IMR-90 (cell line): ENCODE measurements at places on chromosomes 7 and 10.

DNA sequence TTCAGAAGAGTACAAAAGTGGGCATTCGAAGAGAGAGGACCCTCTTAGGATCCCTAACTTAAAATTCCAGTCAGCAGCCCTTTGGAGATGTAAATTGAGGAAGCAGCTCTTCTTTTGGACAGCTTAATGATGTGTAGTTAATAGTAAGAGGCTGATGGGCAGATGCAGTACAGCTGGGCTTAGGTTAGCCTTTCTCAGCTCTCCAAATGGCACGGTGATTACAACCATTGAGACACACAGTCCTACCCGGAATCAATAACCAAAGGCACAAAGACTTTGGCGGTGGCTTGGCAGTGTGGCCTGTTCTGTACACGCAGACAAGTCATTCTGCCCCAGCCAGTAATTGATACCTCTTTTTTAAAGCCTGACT, 26.8 kb downstream of the GAD2 start:
- no peaks in the 10 kb centered on the region for H3K27me3 ChIP-seq
- H3K36me3 ChIP-seq, result no peaks in the 10 kb centered on the region
- H3K27ac ChIP-seq, result no peak overlapping the region
- no peaks in the 10 kb centered on the region for H3K4me1 ChIP-seq
- DNase-seq, result no peak

GRCh38 chr10:110304394-110304779, 333 bp downstream of the SMNDC1 start:
- H3K27ac ChIP-seq, result peak overlapping the region; percentile 75
- H3K27me3 ChIP-seq, result no peaks in the 10 kb centered on the region
- H3K36me3 ChIP-seq, result peaks cover 8% of the 10 kb centered on the region
- H3K4me1 ChIP-seq, result peaks cover 4% of the 10 kb centered on the region; the same call in 1 of the 2 replicates
- H3K4me3 ChIP-seq, result peak overlapping the region; percentile 90

- H3K27me3 ChIP-seq, result no peaks in the 10 kb centered on the region
- H3K4me1 ChIP-seq, result no peaks in the 10 kb centered on the region
- no peak for DNase-seq
- no peak overlapping the region for H3K27ac ChIP-seq
- no peak overlapping the region for H3K4me3 ChIP-seq
Observed at GRCh38 chr7:4188651-4189050, 493.4 kb upstream of the FOXK1 start.

- no peaks in the 10 kb centered on the region for H3K27me3 ChIP-seq
- H3K4me3 ChIP-seq, result no peak overlapping the region
- DNase-seq, result no peak
- no peak overlapping the region for H3K27ac ChIP-seq
- H3K4me1 ChIP-seq, result no peaks in the 10 kb centered on the region; the same call in 1 of the 2 replicates
Observed at GRCh38 chr7:34086064-34086463, 180.7 kb downstream of the BMPER start.

GRCh38 chr10:16527452-16527851, 5.8 kb upstream of the C1QL3 start:
- DNase-seq, result no peak
- H3K27me3 ChIP-seq, result peaks cover 21% of the 10 kb centered on the region
- H3K4me1 ChIP-seq, result no peaks in the 10 kb centered on the region

GRCh38 chr7:148894591-148894990, 10.5 kb upstream of the EZH2 start:
- no peaks in the 10 kb centered on the region for H3K36me3 ChIP-seq
- no peak overlapping the region for H3K4me3 ChIP-seq
- H3K4me1 ChIP-seq, result no peaks in the 10 kb centered on the region; the same call in 1 of the 2 replicates
- peaks cover 4% of the 10 kb centered on the region for H3K27me3 ChIP-seq

DNA sequence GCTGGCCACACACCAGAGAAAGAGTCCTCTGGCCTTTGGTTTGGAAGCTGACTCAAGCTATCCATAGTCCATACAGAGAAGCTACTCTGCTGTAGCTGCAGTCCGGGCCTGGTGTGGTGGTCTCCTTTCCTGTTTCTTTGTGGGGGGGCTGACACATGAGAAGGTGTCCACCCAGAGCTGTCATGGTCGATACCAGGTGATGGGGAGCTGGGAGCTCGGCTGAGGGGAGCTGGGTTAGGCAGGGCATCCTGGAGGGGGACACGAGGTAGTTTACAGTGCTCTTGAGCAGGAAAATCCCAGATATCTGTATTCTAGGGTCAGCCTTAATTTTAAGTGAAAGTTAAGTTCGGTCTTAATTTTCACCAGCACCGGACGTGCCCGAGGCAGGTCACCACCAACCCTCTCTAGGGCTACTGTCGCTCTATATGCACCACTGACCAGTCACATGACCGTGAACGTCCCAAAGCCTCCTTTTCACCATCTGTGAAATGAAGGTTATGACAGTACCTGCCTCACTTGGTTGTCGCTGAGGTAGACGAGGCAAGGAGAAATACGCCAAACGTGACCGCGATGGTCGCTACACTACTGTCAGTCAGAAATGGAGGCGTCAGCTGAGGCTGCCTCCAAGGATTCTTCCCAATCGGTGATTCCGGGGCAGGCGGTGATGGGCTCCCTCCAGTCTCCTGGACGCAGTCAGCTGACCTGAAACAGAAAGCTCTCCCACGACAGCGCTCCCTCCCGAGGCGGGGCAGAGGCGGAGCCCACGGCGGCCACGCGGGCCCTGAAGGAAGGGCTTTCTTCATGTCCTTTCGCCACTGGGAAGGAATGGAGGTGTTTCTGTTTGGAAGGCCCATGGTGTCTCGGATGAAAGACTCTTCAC, 69.4 kb upstream of the SHH start:
- peak overlapping the region; percentile 75 for H3K27ac ChIP-seq
- no peaks in the 10 kb centered on the region for H3K36me3 ChIP-seq
- no peak for DNase-seq
- peaks cover 14% of the 10 kb centered on the region for H3K4me1 ChIP-seq
- H3K4me3 ChIP-seq, result no peak overlapping the region

GRCh38 chr10:12561307-12561706, 212.0 kb downstream of the CAMK1D start:
- no peak for DNase-seq
- no peaks in the 10 kb centered on the region for H3K4me1 ChIP-seq
- H3K36me3 ChIP-seq, result no peaks in the 10 kb centered on the region
- no peak overlapping the region for H3K4me3 ChIP-seq
- no peak overlapping the region for H3K27ac ChIP-seq

DNA sequence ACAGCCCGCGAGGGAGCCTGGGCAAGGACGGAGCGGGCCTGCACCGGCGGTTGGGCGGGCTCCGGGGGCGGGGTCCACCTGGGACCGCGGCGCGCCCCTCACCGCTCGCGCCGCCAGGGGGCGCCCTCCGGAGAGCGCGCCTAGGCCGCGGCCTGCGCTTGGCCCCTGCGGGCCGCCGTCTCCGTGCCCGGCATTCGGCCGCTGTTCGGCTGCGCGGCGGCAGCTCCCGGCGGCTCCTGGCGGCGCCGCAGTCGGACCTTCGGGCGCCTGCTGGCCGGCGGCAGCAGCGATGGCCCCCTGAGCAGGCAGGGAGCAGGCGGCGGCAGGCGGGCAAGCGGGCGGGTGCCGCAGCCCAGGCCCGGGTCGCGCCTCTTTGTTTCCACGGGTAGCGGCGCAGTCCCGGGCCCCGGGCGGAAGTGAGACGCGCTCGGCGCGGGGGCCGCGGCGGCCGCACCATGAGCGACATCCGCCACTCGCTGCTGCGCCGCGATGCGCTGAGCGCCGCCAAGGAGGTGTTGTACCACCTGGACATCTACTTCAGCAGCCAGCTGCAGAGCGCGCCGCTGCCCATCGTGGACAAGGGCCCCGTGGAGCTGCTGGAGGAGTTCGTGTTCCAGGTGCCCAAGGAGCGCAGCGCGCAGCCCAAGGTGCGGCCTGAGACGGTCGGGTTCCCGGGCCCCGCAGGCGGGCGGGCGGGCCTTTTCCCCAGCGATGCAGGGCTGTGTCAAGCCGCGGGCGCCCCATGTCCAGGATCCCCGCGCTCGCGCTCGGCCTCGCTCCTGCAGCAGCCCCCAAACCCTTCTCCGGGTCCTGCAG, at the start of gene INTS15:
INTS15 (plus strand) TSS at position 193 of the 816 bp plus-strand sequence; CDS start at position 456, 263 bp downstream.
- no peaks in the 10 kb centered on the region for H3K27me3 ChIP-seq
- DNase-seq, result peak; percentile 77
- peak within 1 kb of the TSS; percentile 98 for H3K4me3 ChIP-seq
- H3K36me3 ChIP-seq, result peaks cover 29% of the 10 kb centered on the region
- peaks cover 3% of the 10 kb centered on the region; the same call in 1 of the 2 replicates for H3K4me1 ChIP-seq
- H3K27ac ChIP-seq, result peak within 1 kb of the TSS; percentile 86

- no peaks in the 10 kb centered on the region for H3K4me1 ChIP-seq
- H3K4me3 ChIP-seq, result no peak overlapping the region
- H3K27ac ChIP-seq, result no peak overlapping the region
- H3K27me3 ChIP-seq, result no peaks in the 10 kb centered on the region
Observed at GRCh38 chr7:27836536-27836935, 96.6 kb downstream of the TAX1BP1 start.

- no peak overlapping the region for H3K27ac ChIP-seq
- no peak for DNase-seq
- no peak overlapping the region for H3K4me3 ChIP-seq
- H3K36me3 ChIP-seq, result peaks cover 13% of the 10 kb centered on the region
- H3K4me1 ChIP-seq, result no peaks in the 10 kb centered on the region
Observed at GRCh38 chr7:141659501-141659900, 42.5 kb downstream of the DENND11 start.

DNA sequence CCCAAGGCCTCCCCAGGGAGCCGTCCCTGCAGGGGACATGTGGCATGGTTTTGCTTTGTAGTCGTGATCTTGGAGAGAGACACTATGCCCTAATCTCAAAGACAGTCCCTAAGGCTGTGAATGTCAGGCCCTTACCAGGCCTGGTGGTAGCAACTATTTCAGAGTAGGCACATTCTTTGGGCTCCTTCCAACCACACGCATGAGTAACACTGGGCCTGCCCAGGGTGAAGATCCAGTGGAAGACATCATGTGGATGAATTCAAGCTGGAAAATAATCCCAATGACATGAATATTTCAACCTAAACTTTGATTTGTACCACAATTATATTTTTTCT, 39.5 kb upstream of the INSIG1 start:
- DNase-seq, result peak; percentile 79
- no peaks in the 10 kb centered on the region for H3K36me3 ChIP-seq
- H3K27ac ChIP-seq, result no peak overlapping the region
- no peaks in the 10 kb centered on the region for H3K4me1 ChIP-seq

- no peak overlapping the region for H3K4me3 ChIP-seq
- no peak for DNase-seq
- H3K36me3 ChIP-seq, result no peaks in the 10 kb centered on the region
- H3K27ac ChIP-seq, result no peak overlapping the region
- no peaks in the 10 kb centered on the region for H3K4me1 ChIP-seq
- no peaks in the 10 kb centered on the region for H3K27me3 ChIP-seq
Observed at GRCh38 chr10:7314170-7314569, 96.7 kb downstream of the SFMBT2 start.

GRCh38 chr10:77223526-77224460, 413.8 kb downstream of the KCNMA1 start:
- H3K36me3 ChIP-seq, result no peaks in the 10 kb centered on the region
- no peak overlapping the region for H3K27ac ChIP-seq
- DNase-seq, result no peak
- peaks cover 5% of the 10 kb centered on the region; the same call in 1 of the 2 replicates for H3K4me1 ChIP-seq
- H3K27me3 ChIP-seq, result no peaks in the 10 kb centered on the region

- DNase-seq, result no peak
- H3K27me3 ChIP-seq, result peaks cover 2% of the 10 kb centered on the region; the same call in 1 of the 2 replicates
- H3K4me1 ChIP-seq, result no peaks in the 10 kb centered on the region
- no peak overlapping the region for H3K4me3 ChIP-seq
- no peaks in the 10 kb centered on the region for H3K36me3 ChIP-seq
Observed at GRCh38 chr7:142332421-142332820, 74.6 kb upstream of the PRSS58 start.

DNA sequence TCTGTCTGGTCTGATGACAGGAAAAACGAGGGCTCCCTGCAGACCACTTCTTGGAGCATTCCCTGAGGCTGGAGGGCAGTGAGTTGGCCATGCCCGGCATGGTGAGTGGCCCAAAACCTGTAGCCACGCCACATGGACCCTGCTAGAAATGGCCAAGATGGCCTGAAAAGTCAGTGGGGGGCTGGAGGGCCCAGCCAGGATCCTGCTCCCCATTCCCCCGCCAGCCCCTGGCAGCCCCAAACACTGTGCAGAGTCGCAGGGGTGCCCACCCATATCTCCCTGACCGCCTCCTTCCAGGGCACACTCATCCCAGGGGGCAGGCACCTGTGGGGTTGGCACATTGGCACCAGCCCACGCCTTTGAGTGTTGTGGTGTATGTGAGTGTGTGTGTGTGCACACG, 18.7 kb upstream of the PPP2R2D start:
- peaks cover 4% of the 10 kb centered on the region; the same call in 1 of the 2 replicates for H3K27me3 ChIP-seq
- no peak overlapping the region for H3K4me3 ChIP-seq
- DNase-seq, result no peak
- H3K27ac ChIP-seq, result no peak overlapping the region

DNA sequence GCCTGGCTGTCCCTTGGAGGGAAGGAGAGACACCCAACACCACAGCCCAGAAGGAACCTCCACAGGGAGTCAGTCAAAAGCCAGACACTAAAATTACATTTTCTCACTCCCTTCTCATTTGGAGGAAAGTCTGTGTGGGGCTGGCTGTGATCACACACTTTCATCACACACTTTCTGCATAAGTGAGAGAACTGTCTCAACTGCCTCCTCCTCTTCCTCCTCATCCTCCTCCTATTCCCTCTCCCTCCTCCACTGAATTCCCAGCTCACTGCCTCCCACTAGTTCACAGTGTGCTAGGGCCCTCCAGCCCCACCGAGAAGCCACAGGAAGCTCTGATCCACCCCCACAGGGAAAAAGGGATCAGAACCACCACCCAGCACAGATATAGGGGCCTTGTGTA, 91.6 kb downstream of the KCNMA1 start:
- H3K4me1 ChIP-seq, result no peaks in the 10 kb centered on the region
- H3K27ac ChIP-seq, result no peak overlapping the region
- no peak overlapping the region for H3K4me3 ChIP-seq
- no peaks in the 10 kb centered on the region for H3K27me3 ChIP-seq
- no peaks in the 10 kb centered on the region for H3K36me3 ChIP-seq
- DNase-seq, result no peak

DNA sequence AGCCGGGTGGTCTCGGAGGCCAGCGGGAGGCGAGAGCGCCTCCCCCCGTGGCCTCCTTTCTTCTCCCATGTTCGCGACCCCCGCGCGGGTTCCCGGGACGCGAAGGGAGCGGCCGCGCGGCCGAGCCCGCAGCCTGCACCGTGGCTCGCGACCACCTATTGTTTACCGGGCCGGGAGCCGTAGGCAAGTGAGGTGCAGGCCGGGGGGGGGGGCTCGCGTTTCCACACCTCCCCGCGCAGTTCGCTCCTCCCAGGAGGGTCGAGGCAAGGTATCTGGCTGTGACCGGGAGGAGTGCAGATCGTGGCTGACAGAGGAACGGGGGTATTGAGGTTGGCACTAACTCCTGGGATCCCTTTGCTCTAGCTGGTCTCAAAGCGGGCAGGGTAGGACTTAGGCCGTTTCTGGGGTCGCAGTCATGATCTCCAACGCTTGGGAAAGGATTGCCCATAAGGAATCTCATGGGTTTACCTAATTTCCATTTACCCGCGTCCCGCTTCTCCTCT, 734 bp downstream of the PTPN12 start:
- peaks cover 12% of the 10 kb centered on the region for H3K4me1 ChIP-seq
- no peaks in the 10 kb centered on the region for H3K27me3 ChIP-seq
- H3K4me3 ChIP-seq, result peak overlapping the region; percentile 87
- DNase-seq, result no peak
- H3K27ac ChIP-seq, result peak overlapping the region; percentile 99

GRCh38 chr7:158623241-158623640, 35.6 kb upstream of the PTPRN2 start:
- no peaks in the 10 kb centered on the region; the same call in 1 of the 2 replicates for H3K4me1 ChIP-seq
- DNase-seq, result no peak
- no peak overlapping the region for H3K4me3 ChIP-seq
- no peaks in the 10 kb centered on the region for H3K27me3 ChIP-seq
- no peak overlapping the region for H3K27ac ChIP-seq
